ENCODE measurements at places on chromosomes 2 and 18. TPM values are rescaled to one million over a fixed set of nuclear protein-coding genes. Genes with fewer than 3 reads are reported as not detected.
A peak's percentile ranks its signal among the peaks of the same experiment; 100 is the strongest.

Gene FHOD3
- not detected for total RNA-seq

- H3K27me3 ChIP-seq, result peaks cover 24% of the 10 kb centered on the region
- H3K4me1 ChIP-seq, result no peaks in the 10 kb centered on the region
- H3K4me3 ChIP-seq, result no peak overlapping the region
- H3K27ac ChIP-seq, result no peak overlapping the region
Measured at GRCh38 chr2:174951745-174952144, 53.4 kb downstream of the CHN1 start.

DNA sequence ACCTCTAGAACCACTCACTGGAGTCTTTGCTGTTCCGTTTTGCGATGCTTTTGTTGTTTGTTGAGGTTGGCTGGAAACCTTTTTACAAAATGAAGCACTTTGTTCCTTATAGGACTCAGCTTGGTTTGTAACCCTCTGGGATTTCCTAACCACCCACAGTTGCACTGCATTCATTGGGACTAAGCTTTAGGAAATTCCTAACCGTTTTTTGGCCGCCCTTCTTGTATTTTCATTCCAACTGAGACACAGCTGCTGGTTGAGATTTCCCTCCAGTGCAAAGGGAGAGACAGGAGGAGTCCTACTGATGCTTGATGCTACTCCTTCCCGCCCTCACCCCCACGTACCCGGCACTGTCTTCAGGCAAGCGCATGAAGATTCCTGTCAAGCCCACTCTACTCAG is 6.1 kb upstream of the DIPK1C start:
- H3K36me3 ChIP-seq, result no peaks in the 10 kb centered on the region
- no peak overlapping the region for H3K27ac ChIP-seq

DNA sequence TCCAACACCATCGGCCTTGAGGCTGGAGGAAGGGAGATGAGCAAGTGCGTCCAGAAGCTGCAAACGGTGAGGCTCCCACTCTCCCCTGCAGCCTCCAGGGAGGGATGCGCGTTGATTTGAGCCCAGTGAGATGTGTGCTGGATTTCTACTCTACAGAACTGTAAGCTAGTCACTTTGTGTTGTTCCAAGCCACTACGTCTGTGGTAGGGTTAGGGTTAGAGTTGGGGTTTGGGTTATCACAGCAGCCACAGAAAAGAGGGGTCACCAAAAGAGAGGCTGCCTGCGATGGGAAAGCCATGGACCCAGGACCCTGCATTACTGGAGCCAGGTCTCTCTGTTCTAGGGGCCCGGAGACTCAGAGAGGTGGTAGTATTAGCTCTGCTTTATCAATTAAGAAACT is 94.5 kb downstream of the KCNF1 start:
- no peaks in the 10 kb centered on the region for H3K36me3 ChIP-seq
- H3K4me1 ChIP-seq, result no peaks in the 10 kb centered on the region
- no peak for DNase-seq
- H3K27me3 ChIP-seq, result peaks cover 15% of the 10 kb centered on the region
- no peak overlapping the region for H3K4me3 ChIP-seq

DNA sequence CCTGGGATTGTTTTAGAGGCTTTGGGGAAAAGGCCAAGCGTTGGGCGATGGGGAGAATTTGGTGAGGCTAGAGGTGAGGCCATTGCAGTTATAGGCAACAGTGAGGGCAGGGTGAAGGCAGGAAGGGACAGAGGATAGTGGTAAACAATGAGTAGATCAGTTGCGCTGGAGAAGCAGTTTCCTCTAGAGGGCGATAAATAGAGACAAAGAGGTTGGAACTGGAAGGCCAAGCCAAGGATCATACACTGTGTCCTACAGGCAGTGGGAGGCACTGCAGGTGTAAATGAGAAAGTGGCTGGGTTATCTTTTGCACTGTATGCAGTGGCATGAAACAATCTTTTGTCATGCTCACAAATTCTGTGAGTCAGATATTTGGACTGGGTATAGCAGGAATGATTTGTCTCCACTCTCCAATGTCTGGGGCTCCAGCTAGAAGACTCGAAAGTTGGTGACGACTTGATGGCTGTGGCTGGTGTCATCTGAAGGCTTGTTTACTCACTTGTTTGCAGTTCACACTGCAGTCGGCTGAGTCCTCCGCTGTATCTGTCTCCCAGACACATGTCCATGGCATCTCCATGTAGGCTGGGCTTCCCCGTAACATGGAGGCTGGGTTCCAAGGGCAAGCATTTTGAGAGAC is 82.1 kb downstream of the TNP1 start:
- no peak overlapping the region for H3K4me3 ChIP-seq
- H3K27me3 ChIP-seq, result peaks cover 14% of the 10 kb centered on the region
- H3K36me3 ChIP-seq, result no peaks in the 10 kb centered on the region
- H3K4me1 ChIP-seq, result peaks cover 5% of the 10 kb centered on the region

Gene RNU2-63P
- total RNA-seq, result 39.8 TPM

- H3K27me3 ChIP-seq, result no peaks in the 10 kb centered on the region
- no peaks in the 10 kb centered on the region for H3K4me1 ChIP-seq
- no peak overlapping the region for H3K27ac ChIP-seq
- no peaks in the 10 kb centered on the region for H3K36me3 ChIP-seq
- no peak for DNase-seq
- no peak overlapping the region for H3K4me3 ChIP-seq
Measured at GRCh38 chr18:14943967-14944636, 196.1 kb downstream of the ANKRD30B start.

- H3K36me3 ChIP-seq, result no peaks in the 10 kb centered on the region
- H3K27ac ChIP-seq, result no peak overlapping the region
- H3K4me1 ChIP-seq, result peaks cover 15% of the 10 kb centered on the region
- no peak overlapping the region for H3K4me3 ChIP-seq
- peaks cover 30% of the 10 kb centered on the region for H3K27me3 ChIP-seq
Measured at GRCh38 chr18:45834306-45834705, 8.8 kb downstream of the SIGLEC15 start.

Gene CYTIP
- 755 TPM for total RNA-seq

DNA sequence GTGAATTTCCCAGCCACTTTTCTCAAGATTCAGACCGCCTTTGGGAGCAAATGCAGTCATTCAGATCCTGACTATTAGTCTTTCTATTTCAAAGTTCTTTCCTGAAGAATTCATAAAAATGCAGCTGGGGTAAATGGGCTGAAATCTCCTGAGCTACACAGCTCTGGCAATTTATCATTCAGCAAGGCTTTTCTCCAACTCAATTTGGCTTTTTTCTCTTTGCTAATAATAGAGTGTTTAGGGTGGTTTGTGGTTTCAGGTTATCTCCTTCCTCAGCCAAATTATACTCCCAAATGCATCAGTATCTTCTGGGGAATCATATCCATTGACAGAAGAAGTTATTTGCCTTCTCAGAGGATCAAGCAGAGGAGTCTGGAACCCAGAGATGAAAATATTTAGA is 282.4 kb upstream of the SLC14A2 start:
- no peak overlapping the region for H3K27ac ChIP-seq
- H3K4me3 ChIP-seq, result no peak overlapping the region
- peaks cover 13% of the 10 kb centered on the region for H3K27me3 ChIP-seq
- H3K36me3 ChIP-seq, result no peaks in the 10 kb centered on the region
- no peak for DNase-seq

GRCh38 chr2:102005989-102006885 is 14.5 kb downstream of the IL1R2 start:
- H3K27me3 ChIP-seq, result peaks cover 27% of the 10 kb centered on the region
- no peak overlapping the region for H3K4me3 ChIP-seq
- H3K4me1 ChIP-seq, result peaks cover 19% of the 10 kb centered on the region
- no peaks in the 10 kb centered on the region for H3K36me3 ChIP-seq
- DNase-seq, result no peak
- no peak overlapping the region for H3K27ac ChIP-seq

Gene DSC2
- total RNA-seq, result not detected

DNA sequence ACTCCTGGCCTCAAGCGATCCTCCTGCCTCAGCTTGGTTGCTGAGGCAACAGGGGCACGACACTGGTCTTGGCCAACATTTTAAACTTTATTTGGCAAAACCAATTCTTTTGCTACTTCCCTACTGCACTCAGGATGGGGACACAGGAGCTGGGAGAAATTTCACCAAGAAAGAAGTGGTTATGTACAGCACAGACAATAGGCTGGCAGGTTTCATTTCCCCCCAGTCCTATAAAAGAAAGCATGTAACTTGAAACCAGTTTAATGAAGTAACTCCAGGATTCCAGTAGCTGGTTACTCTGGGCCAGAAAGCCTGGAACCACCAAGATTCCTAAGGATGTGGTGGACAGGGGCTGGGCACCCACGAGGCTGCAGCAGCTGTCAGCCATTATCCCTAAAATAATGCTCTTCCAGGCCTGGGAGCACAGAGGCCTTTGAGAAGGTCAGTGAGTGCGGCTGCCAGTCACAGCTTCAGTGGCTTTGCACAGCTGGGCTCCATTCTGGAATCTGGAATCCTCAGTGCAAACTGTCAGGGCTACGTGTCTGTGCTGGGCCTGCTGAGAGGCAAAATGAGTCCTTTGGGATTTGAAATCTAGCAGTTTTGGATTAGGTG is 142.3 kb upstream of the ITGA6 start:
- no peak overlapping the region for H3K4me3 ChIP-seq
- DNase-seq, result no peak
- H3K27me3 ChIP-seq, result peaks cover 20% of the 10 kb centered on the region
- H3K4me1 ChIP-seq, result peaks cover 5% of the 10 kb centered on the region
- no peaks in the 10 kb centered on the region for H3K36me3 ChIP-seq

DNA sequence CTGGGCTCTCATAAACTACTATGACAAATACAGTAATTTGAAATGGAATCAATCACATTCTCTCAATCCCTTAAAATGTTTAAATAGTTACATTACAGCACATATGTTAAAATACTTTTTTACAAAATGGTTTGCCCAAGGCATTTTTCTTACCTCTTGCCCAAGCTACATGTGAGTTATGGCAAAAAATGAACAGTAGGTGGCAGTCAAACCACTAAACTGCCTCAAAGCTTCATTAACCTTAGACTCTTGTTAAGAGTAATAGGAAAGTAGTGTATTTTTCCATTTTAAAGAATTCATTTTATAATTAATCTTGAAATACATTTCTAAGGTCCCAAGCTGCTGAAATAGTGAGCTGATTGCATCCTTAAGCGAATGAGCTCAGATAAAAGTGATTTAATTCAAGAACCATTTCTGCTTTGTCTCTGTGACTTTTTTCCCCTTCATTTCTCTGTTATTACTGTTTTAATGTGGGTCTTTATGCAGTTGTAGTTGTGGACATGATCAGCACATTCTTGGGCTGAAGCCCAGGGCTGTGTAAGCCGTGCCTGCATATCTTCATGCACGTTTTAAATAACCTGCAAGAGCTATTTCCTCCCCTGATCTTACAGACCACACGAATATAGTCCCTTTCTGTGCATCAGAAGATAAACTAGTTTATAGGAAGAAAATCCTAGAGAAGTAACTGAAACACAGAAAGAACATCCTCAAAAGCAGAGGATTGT is 311.8 kb downstream of the LNPK start:
- no peak for DNase-seq
- H3K27ac ChIP-seq, result no peak overlapping the region
- H3K4me3 ChIP-seq, result no peak overlapping the region
- no peaks in the 10 kb centered on the region for H3K36me3 ChIP-seq
- H3K27me3 ChIP-seq, result peaks cover 46% of the 10 kb centered on the region
- no peaks in the 10 kb centered on the region for H3K4me1 ChIP-seq

Gene DCDC2C
- total RNA-seq, result not detected

DNA sequence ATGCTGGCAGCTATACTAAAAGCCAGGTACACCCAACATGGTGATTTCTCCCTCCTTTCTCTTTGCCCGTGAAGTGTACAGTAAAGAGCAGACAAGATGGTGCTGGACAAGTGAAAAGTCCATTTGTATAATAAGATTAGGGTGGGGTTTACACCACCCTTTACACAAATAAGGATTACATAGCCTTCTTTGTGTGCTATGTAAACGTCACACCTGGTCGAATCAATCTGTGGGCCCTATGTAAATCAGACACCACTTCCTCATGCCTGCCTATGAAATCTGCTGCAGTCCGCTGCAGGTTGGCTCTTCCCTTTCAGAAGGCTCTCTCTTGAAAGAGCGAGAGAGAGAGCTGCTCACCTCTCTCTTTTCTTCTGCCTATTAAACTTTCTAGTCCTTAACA is 1054.3 kb upstream of the SLC39A10 start:
- H3K27ac ChIP-seq, result no peak overlapping the region
- no peaks in the 10 kb centered on the region for H3K36me3 ChIP-seq
- H3K4me3 ChIP-seq, result no peak overlapping the region
- H3K27me3 ChIP-seq, result no peaks in the 10 kb centered on the region
- DNase-seq, result no peak

Gene IL36G
- not detected for total RNA-seq

Gene IL1RL1
- total RNA-seq, result 57.7 TPM

DNA sequence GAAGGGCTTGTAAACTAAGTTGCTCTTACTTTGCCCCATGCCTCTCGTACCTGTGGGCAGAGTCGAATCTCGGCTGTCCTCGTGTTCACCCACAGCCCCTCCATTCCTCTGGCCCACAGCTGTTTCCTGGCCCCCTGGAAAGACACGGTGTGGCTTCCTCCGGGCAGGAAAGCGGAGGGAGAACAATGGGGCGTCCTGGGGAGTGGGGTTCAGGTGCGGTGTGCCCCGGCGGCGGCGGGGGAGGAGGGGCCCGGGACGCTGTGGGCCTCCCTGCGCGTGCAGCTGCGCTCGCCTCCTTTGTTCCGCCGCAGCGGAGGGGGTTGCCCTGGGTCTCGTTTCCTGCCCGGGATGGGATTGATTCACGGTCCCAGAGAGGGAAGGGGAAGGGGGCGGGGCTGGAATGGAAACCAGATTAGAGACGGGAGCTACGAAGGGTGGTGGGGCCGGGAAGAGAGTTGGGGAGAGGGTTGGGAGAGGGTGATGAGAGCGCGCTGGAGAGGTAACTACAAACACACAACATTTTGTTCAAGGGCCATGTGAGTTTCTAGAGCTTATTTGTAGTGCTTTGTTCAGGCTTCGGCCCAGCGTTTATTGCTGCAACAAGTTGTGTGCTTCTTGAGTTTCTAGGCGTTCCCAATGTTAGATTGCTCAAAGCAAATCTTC is 796 bp downstream of the MYO1B start:
- peaks cover 10% of the 10 kb centered on the region for H3K4me1 ChIP-seq
- H3K4me3 ChIP-seq, result peak overlapping the region; percentile 63
- peaks cover 27% of the 10 kb centered on the region for H3K27me3 ChIP-seq
- H3K27ac ChIP-seq, result no peak overlapping the region

DNA sequence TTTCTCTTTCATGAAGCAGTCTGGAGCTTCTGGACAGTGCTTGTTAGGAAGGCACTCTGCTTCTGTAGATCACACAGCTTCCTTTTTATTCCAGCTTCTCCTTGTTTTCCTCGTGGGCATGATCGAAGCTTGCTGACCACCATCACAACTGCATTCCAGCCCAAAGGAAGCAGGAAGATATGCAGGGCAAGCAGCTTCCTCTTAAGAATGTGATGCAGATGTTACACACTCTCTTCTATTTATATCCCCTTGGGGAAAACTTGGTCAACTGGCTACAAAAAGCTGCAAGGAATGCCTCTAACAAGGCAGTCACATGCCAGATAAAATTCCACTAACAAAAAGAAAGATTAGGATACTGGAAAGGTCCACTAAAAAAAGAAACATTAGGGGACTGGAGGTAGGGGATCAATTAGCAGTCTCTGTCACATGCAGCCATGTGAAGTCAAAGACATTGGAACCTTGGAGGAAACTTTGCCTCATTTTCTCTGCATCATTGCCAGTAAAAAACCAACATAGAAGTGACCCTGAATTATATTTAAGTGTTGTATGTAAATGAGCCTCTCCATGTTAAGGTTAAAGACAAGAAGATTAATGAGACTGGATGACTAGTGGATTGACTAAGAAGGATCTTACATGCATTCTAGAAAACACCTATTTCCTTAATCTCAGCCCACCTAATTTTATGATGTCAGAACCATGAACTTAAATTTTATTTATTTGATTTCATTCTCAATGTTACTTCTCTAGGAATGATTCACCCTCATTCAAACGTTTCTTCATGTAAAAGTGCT is 98.3 kb downstream of the NAB1 start:
- H3K4me3 ChIP-seq, result no peak overlapping the region
- no peak for DNase-seq
- H3K4me1 ChIP-seq, result no peaks in the 10 kb centered on the region
- H3K27me3 ChIP-seq, result peaks cover 6% of the 10 kb centered on the region

All from natural killer cell treated with Interleukin-12 subunit alpha and Interleukin-12 subunit beta and Interleukin-15 and Interleukin-18, amount 100 ng/mL, for 72 hours (primary cell).